ENCODE measurements at places on chromosomes 5 and 9. TPM values are rescaled to one million over a fixed set of nuclear protein-coding genes. Genes with fewer than 3 reads are reported as not detected.
A peak's percentile ranks its signal among the peaks of the same experiment; 100 is the strongest.

The SHOC1 gene
- total RNA-seq, result not detected

The ADAMTS19 gene
- total RNA-seq, result 1.2 TPM

The CCL27 gene
- total RNA-seq, result not detected

The CCNH gene
- 22.7 TPM for total RNA-seq

The CCIN gene
- not detected for total RNA-seq

The ERAP2 gene
- total RNA-seq, result 7.4 TPM

The ADAMTS2 gene
- total RNA-seq, result 2.7 TPM

The RARS1 gene
- total RNA-seq, result 64.4 TPM

The CYFIP2 gene
- total RNA-seq, result 27.3 TPM

- DNase-seq, result no peak
Measured at GRCh38 chr9:120434532-120434931, 145.4 kb downstream of the CDK5RAP2 start.

DNA sequence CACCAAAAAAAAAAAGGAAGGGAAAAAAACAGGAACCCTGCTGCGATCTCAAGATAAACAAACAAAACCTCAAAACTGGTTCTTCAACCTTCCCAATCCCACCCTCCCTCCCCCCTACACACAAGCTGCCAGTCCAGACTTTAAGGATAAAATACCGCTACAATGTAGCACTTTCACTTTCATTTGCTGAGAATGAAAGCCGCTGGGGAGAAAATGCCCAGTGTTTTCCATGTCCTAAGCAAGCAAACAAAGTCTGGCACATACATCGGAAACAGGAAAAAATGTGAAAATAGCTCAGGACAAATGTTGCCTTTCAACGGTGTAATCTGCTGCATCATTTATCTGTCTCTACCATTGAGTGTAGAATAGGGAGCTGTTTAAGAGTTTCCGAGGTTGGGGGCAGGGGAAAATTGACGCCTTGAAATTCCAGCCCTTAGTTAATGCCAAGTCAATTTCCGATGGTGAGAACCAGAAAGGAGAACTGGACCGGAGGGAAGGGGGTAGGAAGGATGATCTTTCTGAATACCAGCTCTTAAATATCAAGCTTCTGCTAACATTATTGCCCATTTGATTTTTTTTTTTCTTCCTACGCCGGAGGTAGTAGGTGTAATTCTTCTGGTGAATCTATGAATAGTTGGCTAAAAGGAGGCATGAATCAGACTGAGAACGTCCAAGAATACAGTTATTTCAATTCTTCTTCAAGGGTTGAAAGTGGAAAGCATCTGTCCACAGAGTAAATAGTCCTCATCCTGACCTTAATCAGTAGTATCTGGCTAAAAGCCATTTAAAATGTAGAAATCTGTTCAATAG, 1.2 kb upstream of the ADAMTS6 start:
- DNase-seq, result no peak

DNA sequence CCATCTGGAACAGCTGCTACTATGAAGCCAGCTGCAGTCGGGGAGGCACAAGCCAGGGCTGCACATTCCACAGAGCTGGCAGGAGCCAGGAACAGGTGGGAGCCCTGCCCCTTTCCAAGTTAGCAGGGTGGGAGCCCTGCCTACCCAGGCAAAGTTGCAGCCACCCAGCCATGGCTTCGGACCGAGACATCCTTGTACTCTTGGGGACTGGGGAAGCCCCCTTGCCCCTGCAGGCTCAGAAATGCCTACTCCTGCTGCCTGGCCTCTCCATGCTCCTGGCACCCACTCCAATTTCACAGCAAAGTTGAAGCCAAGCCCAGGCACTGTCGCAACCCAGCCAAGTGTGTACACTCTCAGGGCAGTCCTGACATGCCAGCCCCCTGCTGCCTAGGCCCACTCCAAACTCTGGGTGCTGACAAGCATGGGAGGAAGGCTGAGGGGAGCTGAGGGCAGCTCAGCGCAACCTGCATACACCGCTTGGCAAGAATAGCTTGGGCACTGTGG, 165.1 kb downstream of the RNF180 start:
- DNase-seq, result peak; percentile 76

DNA sequence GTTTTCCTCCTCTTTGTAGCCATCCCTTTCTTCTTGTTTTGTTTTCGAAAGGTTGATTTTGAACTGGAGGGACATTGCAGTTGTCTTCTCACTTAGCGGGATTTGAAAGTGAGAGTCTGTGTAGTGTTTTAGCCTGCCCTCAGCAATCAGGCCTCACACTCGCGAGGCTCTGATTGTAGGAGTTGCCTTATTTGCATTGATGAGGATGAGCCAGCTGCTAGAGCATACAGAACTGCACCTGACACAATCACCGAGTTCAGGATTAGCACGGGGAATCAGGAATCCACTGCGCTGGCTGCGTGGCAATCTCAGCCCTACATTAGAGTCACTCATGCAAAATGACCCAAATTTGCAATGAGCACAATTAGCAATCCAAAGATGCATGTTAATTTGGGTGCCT, 122.5 kb upstream of the TMEM161B start:
- DNase-seq, result no peak

DNA sequence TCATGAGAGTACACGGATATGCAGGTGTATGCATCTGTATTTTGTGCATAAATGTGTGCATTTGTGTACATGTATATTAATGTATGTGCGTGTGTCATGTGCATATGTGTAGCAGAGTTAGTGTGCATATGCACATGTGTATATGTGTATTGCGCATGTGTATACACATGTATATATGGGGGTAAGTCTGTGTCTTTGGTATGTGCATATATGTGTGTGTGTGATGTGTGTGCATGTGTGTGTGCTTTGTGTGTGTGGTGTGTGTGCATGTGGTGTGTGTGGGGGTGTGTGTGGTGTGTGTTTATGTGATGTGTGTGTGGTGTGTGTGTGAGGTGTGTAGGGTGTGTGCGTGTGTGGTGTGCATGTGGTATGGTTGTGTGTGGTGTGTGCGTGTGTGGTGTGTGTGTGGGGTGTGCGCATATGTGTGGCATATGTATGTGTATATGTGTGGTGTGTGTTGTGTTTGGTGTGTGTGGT, 13.1 kb upstream of the CTSL start:
- DNase-seq, result no peak

GRCh38 chr5:7970816-7971215, 101.9 kb downstream of the MTRR start:
- DNase-seq, result no peak

GRCh38 chr5:136731241-136731900, 366.0 kb upstream of the TRPC7 start:
- DNase-seq, result no peak

DNA sequence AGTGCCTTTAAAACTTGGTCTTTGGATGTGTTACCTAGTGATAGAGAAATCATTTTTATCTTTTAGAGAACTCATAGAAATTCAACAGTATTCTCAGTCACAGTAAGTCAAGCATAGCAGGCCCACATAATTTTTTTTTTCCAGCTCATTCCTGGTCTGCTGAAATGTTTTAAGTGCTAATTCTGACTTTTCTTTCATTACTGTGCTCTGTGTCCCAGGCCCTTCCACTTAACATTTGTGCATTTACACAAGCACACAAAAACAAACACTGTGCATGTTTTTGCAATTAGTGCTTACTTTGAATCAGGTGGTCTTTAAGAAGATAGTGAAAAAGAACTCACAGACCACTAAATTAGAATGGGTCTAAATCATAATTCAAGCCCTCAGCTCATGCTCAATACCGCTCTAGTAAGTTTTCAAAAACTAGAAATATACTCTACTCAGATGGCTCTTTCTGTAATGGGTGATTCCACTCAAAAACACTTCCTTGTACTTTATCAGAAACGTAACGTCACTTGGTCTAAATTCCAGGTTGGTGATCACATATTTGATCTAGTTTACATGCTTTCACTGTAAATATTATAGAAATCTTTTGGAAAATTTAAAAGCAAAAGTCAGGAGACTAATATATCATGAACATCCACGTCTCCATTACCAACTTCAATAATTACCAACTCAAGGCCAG, 107.8 kb downstream of the PCSK5 start:
- no peak for DNase-seq

GRCh38 chr5:10734037-10734709, 26.9 kb downstream of the DAP start:
- no peak for DNase-seq

- DNase-seq, result no peak
Measured at GRCh38 chr5:54090495-54091120, 219.8 kb downstream of the ARL15 start.

DNA sequence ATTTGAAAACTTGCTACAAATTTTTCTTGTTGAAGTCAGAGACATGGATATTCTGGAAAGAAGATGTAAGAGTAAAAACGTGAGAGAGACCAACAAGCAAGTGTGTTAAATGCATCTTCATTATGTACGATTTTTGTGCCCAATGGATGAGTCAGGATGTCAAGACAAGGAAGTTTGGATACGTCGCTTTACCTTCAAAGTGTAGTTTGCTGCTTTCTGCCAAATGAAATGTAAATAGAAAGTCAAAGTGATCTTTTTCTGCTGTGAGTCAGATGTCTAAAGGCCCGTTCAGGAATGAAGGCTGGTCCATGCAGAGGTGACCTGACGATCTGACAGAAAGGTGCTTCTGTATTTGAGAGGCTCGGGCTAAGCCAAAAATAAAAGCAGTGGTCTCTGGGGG, 273.1 kb upstream of the PIK3R1 start:
- no peak for DNase-seq

- no peak for DNase-seq
Measured at GRCh38 chr5:125142458-125142857, 396.0 kb upstream of the ZNF608 start.

GRCh38 chr5:97124335-97124734, 18.1 kb downstream of the LIX1 start:
- no peak for DNase-seq

DNA sequence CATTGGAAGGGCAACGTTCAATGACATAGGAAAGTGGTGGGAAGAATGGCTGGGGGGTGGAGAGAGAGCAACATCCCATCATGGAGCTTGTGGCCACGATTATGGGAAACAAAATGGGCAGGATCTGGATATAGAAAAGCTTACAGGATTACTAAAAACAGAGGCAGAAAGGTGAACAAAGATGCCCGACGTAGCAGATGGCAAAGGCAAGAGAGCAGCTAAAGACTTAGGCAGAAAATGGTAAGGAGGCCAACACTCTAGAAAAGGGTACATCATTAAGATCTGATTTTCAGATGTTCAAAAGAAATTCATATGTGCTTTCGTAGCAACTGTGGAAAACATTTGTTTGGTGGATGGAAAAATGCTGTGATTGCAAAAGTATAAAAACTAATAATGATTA, 102.5 kb downstream of the OTULIN start:
- no peak for DNase-seq

DNA sequence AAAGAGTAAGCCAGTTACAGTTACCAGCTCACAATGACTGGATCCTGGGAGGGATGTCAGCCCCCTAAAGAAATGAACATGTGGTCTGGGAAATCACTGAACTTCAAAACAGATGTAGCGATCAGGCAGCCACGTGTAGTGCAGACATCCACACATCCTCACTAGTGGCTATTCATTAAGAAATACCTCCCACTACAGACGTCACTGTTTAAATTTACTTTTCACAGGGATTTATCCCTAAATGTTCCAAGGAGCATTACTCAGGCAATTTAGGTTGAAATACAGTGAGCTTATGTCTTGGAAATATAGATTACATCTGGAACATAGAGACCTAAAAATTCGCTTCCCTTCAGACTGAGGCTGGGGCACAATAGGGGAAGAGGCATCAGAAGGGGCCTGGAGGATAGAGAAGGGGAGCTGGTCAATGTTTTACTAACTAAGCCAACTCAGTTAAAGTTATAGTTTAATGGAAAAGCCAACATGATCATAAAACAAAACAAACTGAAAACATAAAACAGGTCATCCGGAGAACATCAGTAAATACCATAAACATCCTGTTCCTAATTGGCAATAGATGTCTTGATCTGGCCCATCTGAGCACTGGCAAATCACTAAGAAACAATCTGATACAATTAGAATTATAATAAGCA, 92.3 kb downstream of the FANCC start:
- DNase-seq, result no peak

DNA sequence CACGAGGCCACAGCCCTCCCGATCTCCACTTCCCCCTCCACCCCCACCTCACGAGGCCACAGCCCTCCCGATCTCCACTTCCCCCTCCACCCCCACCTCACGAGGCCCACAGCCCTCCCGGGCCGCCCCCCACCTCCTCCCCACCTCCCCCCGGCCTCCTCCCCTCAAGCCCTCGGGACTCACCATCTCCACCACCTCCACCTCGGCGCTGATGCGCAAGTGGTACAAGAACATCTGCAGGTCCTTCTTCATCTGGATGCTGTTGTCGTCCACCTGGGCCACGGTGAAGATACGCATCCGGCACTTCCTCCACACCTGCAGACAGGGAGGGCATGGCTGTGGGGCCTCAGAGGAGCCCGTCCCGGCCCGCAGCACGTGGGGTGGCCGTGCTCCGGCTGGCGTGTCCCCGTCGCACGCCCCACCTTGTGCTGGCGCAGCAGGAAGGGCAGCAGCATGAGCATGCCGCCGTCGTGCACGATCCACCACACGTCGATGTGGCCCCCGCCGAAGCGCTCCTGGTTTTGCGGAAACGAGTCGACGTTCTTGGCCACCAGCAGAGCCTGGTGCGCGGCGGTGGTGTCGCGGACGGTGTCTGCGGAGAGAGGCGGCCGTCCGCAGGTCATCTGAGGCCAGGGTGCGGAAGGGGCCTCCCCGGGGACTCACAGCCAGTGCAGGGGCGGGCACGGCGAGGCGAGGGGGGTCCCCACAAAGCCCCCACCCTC, 48.0 kb downstream of the SLC12A7 start:
- DNase-seq, result peak; percentile 24

GRCh38 chr9:71744754-71745521, 23.4 kb downstream of the CEMIP2 start:
- no peak for DNase-seq

- DNase-seq, result no peak
Measured at GRCh38 chr5:97936231-97936630, 753.2 kb upstream of the RIOK2 start.

DNA sequence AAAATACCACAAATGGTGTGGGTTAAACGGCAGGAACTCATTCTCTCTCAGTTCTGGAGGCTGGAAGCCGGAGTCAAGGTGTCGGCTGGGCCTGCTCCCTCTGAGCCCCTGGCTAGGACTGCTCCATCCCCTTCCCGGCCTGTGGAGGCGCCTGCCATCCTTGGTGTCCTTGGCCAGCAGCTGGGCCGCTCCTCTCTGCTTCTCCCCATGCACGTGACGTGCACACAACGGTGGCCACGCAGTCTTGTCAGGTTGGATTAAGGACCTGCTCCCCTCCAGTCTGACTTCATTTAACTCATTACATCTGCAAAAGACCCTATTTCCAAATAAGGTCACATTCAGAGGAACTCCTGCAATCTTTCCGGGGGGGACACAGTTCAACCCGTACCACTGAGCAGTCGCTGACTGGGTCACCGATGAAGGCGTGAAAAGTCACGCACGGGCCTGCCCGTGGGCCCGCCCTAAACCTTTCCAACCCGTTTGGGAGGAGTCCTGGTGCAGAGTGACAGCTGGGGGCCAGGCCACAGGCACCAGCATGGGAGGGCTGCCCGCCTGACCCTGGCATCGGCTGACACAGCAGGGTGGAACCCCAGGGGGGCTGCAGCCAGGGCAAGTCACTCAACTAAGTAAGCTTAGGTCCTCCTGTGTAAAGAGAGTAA, 135.2 kb downstream of the COL23A1 start:
- DNase-seq, result no peak

GRCh38 chr9:133448487-133448972, 11.2 kb upstream of the CACFD1 start:
- no peak for DNase-seq

GRCh38 chr5:179679014-179679674, 1.7 kb downstream of the CBY3 start:
- DNase-seq, result peak; percentile 79

Measured in heart left ventricle (tissue), 16 donors.